ENCODE measurements at places on chromosomes 4 and X.
A peak's percentile ranks its signal among the peaks of the same experiment; 100 is the strongest.

GRCh38 chr4:155433636-155434360 is 57.0 kb upstream of the MAP9 start:
- no peak for DNase-seq

GRCh38 chr4:56637154-56637553 is 43.9 kb downstream of the HOPX start:
- DNase-seq = no peak

GRCh38 chr4:6658209-6658595 is 17.7 kb downstream of the MRFAP1 start:
- DNase-seq = peak; percentile 22

DNA sequence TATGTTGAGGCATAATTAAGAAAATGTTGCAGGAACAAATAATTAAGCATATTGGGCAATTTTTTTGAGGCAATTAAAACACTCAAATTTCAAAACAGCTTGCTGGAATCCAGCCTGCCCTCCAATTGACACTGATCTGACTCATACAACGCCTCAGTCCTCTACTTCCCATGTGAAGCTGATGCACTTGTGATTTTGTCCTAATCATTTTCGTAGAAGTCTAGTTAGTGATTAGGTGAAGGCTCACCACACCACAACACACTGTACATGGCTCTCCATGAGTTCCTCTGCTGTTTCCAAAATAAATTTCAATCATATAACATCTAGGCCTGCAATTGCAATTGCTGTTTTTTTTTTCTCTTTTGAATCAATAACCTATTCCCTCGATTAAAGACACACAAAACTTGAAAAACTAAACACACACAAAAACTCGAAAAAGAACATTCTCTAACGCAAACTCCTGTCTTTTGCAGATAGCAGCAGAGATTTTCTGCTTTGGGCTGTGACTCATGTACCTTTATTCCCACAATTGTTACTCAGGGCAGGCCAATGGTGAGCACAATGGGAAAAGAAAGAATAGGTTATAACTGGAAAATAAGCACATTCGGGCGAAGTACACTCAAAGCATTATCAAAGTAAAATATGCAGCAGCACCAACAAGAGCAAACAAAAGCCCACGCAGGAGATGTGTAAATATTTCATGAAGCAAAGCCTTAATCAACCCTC is 1.7 kb downstream of the GPRIN3 start:
- DNase-seq = no peak

DNA sequence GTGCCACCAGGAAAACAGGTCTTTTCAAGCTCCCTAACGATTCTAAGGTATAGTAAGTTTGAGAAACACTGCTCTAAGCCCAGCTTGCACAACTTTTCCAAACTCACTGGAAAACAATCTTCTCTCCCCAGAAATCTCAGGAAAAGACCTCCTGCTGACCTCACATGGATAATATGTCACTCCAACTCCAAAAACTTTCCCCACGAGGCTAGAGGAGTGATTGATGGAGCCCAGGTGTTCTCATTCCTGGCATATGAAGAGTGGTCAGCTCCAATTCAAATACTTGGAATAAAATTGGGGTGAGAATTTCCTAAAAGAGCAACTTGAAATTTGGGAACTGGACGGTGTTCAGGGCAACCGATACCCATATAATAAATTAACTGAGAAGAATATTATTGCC is 299.9 kb downstream of the PPP4R3C start:
- no peak for DNase-seq

- no peak for DNase-seq
Observed at GRCh38 chr4:106034751-106035150, 139.5 kb downstream of the NPNT start.

GRCh38 chr4:8341691-8342090 is 72.1 kb downstream of the HTRA3 start:
- no peak for DNase-seq

- no peak for DNase-seq
Observed at GRCh38 chrX:24184018-24184417, 34.5 kb downstream of the ZFX start.

DNA sequence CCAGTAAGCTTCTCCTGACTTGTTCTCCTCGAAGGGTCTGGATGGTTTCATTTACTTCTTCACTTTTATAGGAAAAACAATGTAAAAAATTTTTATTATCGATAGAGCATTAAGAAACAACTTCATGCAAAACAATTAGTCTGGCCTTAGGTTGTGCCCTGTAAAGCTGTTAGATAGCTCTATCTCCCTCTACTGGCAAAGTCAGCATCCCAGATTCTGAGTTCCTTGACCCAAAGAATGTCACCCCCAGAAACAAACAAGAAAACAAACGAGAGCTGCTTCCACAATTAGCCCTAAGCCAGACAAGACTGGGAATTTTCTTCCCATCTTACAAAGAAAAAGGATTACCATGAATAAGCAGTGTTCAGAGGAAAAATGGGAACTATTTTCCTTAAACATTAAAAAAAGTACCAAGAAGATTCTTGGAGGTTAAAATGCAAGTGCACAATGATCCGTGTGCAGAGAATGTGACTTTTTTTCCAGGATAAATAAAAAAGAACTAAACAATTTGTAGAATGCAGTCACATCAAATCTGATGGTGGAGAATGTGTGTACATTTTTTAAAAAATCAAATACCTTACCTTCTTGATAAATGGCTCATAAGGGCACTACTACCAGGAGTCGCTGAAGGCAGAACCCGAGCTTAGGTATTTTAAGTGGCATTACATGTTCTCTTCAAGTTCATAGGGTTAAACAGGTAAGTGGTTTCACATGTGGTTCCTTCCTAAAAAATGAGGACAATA is 293.2 kb downstream of the FBXO8 start:
- DNase-seq = peak; percentile 13

GRCh38 chr4:53889326-53890055 is 174.9 kb downstream of the CHIC2 start:
- DNase-seq = no peak

GRCh38 chrX:40177117-40177430 is 79.3 kb upstream of the BCOR start:
- DNase-seq = no peak

- DNase-seq = no peak
Observed at GRCh38 chrX:1813809-1814208, 198.9 kb downstream of the ASMT start.

DNA sequence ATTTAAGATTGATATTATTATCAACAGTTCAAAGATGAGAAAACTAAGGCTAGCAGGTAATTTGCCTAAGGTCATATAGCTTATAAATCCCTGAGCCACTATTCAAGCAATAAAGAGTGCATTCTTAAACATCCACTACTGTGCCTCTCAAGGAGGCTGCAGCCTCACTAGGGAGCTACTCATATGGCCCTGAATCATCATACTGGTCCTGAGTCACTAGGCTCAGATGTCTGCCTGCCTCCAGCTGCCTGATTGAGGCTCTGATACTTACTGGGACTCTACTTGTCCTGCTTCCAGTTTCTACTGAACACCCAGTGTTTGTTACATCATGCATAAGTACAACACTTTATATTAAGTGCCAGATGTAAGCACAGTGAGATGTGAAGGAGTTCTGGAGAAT is 110.7 kb downstream of the AASDH start:
- DNase-seq = no peak

GRCh38 chr4:154137320-154137905 is 348.5 kb upstream of the SFRP2 start:
- no peak for DNase-seq

DNA sequence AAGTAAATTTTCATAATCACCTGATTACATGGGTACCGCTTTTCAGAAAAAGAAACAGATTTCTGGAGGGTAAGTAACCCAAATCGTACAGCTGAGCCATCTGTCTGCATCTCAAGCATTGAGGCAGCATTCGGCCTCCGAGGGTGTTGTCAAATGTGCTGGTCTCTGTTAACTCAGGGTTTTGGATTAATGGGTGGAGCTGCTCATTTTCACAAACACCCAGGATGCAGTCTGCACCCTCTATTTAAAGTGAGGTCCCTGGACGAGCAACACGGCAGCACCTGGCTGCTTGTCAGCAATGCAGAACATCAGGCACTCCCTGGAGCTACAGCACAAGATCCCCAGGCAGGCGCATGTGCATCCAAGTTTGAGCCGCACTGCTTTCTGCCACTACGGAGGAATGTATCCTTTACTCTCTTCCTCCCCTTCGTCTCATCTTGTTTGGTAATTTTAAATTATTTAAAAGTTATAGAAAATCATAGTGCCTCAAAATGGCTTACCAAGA is 24.7 kb upstream of the NAP1L5 start:
- peak; percentile 59 for DNase-seq

DNA sequence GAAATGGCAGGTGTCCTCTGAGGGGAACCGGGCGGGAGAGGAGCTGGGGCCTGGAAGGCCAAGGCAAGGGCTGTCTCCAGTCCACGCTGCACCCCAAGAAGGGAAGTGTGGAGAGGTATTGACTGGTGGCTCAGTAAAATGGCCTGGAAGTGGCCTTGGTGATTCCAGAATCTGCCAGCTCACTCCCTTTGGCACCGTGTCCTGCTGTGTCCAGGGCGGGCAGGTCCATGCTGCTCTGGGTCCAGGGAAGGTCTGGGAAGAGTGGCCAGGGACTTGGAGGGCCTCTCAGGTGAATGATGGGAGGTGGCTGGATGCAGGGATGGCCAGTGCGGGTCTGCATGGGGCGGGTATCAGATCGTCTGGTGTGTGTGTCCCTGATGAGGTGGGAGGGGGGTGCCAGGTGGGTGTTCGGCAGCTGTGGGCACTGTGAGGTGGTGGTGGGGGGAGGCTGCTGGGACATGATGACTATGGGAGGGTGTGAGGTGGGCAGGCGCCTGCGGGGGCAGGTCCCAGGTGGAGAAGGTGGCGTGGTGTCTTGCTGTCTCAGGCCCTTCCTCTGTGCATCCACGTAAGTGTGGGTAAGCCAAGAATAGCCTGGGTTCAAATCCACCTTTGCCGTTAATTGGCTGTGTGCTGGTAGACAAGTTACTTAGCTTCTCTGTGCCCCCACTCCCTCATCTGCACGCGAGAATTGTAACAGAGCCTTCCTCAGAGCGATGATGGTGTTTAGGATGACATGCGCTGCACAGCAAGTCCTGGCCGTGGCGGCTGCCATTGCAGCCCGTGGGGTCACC is 17.7 kb downstream of the RGS12 start:
- no peak for DNase-seq

GRCh38 chrX:110125446-110126162 is 122.7 kb downstream of the TMEM164 start:
- peak; percentile 7 for DNase-seq

- no peak for DNase-seq
Observed at GRCh38 chrX:78712336-78712735, 35.2 kb upstream of the LPAR4 start.

GRCh38 chr4:172758586-172759340 is 409.8 kb upstream of the GALNT7 start:
- no peak for DNase-seq

GRCh38 chr4:102139132-102139573 is 206.1 kb downstream of the SLC39A8 start:
- DNase-seq = no peak

- no peak for DNase-seq
Observed at GRCh38 chrX:20906571-20906970, 467.6 kb upstream of the CNKSR2 start.

GRCh38 chr4:160848901-160849760 is 1314.7 kb downstream of the FSTL5 start:
- DNase-seq = no peak

- DNase-seq = no peak
Observed at GRCh38 chrX:78653118-78653822, 5.9 kb downstream of the RTL3 start.

GRCh38 chr4:88985088-88985773 is 71.8 kb downstream of the FAM13A start:
- DNase-seq = no peak

- peak; percentile 92 for DNase-seq
Observed at GRCh38 chr4:140756319-140757231, at the start of gene TBC1D9. Gene TBC1D9, minus strand, starts transcription at chr4:140756385. Its CDS starts 340 bp downstream, at chr4:140756045.

DNA sequence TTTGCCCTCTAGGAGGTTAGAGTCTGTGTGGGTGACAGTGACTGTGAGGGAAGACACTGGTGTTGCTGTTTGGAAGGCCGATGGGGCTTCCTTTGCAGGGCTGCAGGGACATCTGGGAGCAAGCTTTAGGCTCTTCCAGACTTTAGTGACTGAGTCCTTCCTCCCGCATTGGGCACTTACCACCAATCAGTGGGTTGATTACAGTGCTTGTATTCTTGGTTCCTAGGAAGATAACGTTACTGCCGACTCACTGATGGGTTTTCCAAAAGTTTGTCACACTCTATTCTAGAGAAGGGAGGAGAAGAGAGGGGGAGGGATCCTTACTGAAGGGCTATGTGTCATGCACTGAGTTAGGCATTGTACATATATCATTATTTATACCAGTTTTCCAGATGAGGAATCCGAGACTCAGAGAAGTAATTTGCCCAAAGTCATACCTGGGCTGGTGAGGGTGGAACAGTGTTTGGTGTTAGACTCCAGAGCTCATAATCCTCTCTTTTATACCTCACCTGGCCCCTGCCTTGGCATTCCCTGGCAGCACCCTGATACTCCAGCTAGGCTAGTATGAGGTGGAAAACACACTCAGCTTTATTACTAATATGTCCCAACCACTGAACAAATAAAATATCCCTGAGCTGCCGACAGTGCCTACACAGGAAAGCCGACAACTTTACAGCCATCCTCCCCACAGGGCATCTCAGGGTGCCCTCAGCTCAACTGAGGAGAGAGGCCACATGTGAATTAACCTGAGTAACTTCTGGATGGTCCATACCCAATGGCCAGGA is 3.8 kb downstream of the CHST7 start:
- no peak for DNase-seq

GRCh38 chr4:107631560-107631959 is 88.5 kb downstream of the PAPSS1 start:
- no peak for DNase-seq

- no peak for DNase-seq
Observed at GRCh38 chr4:76836860-76837562, 60.9 kb downstream of the SOWAHB start.

DNA sequence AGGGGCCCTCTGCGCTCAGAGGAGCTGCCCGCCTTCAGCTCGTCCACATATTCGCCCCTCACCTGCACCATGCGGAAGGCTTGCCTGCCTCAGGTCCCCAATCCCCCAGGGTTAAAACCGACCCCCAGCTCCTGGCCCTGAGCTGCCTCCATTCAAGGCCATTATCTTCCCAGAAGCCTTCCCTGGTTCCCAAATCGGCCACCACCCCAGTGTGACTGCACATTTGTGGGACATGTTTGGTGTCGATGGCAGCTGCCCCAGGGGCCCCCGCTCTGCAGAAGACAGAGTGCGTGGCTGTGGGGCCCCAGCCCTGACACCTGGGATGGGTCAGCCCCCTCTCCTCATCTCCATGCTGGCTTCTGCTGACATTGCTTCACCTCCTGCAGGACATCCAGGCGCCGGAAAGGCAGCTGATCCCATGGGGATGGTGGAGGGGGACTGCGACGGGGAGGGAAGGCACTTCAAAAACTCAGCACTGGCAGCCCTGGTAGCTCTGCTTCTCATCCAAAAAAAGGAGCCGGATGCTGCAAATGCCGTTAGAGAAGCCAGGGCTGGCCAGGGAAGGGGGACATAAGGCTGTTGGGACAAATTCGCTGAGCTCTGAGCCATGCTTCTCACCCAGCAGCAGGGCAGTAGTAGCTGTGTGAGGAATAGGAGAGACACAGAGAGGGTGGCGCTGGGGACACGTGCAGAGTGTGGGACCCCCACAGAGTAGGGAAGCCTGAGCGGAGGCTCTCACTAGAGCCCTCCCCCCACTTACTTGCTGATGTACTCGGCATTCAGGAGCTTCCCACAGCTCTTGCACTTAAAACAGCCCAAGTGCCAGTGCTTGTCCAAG is 78.5 kb downstream of the ABLIM2 start:
- DNase-seq = no peak

GRCh38 chr4:137707102-137707620 is 174.9 kb upstream of the PCDH18 start:
- no peak for DNase-seq

GRCh38 chrX:48649102-48649501 is 34.5 kb upstream of the WAS start:
- no peak for DNase-seq
